ENCODE measurements at places on chromosomes 1 and 21.

DNA sequence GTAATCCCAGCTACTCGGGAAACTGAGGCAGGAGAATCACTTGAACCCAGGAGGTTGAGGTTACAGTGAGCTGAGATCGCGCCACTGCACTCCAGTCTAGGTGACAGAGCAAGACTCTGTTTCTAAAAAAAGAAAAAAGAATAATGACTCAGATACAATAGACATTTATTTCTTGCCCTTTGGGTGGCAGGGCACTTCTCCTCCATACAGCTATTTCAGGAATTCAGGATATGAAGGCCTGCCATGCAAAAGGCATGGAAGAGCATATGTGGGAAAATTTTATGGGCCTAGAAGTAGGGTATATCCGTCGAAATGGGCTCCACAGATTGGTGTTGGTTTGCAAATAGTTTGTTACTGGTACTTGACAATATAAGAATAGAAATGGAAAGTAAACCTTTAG, 20.2 kb upstream of the POGZ start:
- DNase-seq = no peak
- H3K27ac ChIP-seq = no peak overlapping the region
- H3K4me3 ChIP-seq = no peak overlapping the region
- H3K4me1 ChIP-seq = no peaks in the 10 kb centered on the region

- no peaks in the 10 kb centered on the region for H3K4me1 ChIP-seq
- DNase-seq = no peak
- no peak overlapping the region for H3K27ac ChIP-seq
- H3K36me3 ChIP-seq = no peaks in the 10 kb centered on the region
- no peaks in the 10 kb centered on the region for H3K27me3 ChIP-seq
Observed at GRCh38 chr1:112870887-112871646, 84.9 kb downstream of the SLC16A1 start.

DNA sequence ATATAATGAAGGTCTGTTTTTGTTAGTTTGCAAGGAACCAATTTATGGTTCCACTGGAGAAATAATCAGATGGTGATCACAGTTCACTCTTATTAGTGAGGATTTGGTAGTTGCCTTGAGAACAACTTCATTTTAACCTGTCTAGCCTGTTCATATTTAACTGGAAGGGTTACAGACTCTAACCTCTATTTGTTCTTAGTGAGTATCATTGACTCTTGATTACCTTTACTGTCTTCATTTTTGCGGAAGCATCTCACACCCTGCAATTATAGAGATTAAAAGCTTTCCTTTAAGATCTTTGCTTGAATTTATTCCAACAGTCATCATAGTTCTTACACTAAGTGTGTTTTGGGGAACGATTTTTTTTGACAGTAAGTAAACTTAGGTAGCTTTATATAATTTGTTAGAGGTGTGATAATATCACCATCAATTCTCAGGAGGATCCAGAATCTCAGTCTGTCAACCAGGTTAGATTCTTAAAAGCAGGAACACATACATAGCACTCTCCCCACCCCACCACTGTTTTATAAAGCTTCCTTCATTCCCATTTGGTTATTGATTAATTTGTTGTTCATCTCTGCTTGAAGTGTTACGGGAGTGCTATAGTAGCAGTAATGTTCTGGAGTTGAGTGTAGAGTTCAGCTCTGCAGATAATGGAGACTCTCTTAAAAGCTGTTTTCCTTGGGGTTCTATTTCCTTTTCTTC, 30.1 kb downstream of the B3GALT2 start:
- no peak for DNase-seq
- H3K4me1 ChIP-seq = peaks cover 9% of the 10 kb centered on the region
- no peak overlapping the region for H3K27ac ChIP-seq
- no peak overlapping the region for H3K4me3 ChIP-seq
- peaks cover 26% of the 10 kb centered on the region for H3K36me3 ChIP-seq

DNA sequence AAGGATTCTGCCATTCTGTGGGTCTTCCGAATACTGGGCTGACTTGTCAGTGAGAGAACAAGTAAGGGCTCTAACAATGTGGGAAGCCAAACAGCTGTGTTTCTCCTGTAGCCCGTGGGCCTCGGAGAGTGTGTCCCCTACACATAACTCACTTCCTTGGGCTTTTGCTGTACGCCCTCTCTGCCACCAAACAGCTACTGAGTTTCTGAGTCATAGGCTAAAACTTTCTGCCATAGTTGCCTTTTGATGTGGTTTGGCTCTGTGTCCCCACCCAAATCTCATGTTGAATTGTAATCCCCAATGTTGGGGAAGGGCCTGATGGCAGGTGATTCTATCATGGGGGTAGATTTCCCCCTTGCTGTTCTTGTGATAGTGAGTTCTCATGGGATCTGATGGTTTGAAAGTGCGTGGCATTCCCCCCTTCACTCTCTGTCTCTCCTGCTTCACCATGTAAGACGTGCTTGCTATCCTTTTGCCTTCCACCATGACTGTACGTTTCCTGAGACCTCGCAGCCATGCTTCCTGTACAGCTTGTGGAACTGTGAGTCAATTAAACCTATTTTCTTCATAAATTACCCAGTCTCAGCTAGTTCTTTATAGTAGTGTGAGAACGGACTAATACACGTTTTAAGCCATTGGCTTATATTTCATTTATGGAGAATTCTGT, 194.8 kb upstream of the HMCN1 start:
- no peaks in the 10 kb centered on the region for H3K4me1 ChIP-seq
- H3K36me3 ChIP-seq = no peaks in the 10 kb centered on the region
- H3K27me3 ChIP-seq = no peaks in the 10 kb centered on the region
- H3K27ac ChIP-seq = no peak overlapping the region
- DNase-seq = no peak

- H3K36me3 ChIP-seq = no peaks in the 10 kb centered on the region
- H3K4me3 ChIP-seq = no peak overlapping the region
- DNase-seq = no peak
- H3K4me1 ChIP-seq = peaks cover 18% of the 10 kb centered on the region
- H3K27ac ChIP-seq = no peak overlapping the region
- no peaks in the 10 kb centered on the region for H3K27me3 ChIP-seq
Observed at GRCh38 chr1:159957824-159958268, 3.8 kb upstream of the SLAMF9 start.

DNA sequence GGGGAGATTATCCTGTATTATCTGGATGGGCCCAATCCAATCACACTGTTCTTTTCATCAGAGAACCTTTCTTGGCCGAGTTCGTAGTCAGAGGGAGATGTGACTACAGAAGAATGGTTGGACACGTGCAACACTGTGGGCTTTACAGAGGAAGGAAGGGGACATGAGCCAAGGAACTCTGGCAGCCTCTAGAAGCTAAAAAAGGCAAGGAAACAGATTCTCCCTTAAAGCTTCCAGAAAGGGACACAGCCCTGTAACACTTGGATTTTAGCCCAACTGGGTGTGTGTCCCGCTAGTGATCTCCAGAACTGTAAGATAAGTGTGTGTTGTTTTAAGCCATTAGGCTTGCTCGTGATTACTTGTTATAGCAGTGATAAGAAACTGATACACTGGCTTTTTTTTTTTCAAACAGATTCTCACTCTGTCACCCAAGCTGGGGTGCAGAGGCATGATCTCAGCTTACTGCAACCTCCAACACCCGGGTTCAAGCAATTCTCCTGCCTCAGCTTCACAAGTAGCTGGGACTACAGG, 53.9 kb upstream of the FBXO28 start:
- H3K36me3 ChIP-seq = no peaks in the 10 kb centered on the region
- no peaks in the 10 kb centered on the region for H3K4me1 ChIP-seq
- no peak for DNase-seq
- H3K27ac ChIP-seq = no peak overlapping the region

- DNase-seq = no peak
- H3K27me3 ChIP-seq = no peaks in the 10 kb centered on the region
- no peaks in the 10 kb centered on the region for H3K4me1 ChIP-seq
- H3K4me3 ChIP-seq = no peak overlapping the region
- no peaks in the 10 kb centered on the region for H3K36me3 ChIP-seq
Observed at GRCh38 chr1:245894843-245895242, 612.2 kb downstream of the SMYD3 start.

DNA sequence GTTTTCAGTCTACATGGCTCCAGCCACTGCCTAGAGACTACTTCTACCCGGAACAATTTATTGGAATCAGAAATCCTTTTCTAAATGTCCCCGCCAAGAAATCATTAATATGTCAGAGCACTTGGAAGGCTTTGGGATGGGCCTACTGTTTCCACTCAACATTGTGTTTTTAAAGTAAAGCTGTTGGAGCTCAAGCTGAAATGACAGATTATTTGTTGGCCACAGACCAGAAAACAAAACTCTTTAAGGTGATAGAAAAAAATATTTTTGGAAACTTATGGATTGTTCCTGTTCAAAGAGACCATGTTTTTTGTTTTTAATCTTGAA, 496 bp downstream of the VPS45 start:
- H3K27ac ChIP-seq = peak overlapping the region; percentile 98
- peaks cover 24% of the 10 kb centered on the region for H3K4me1 ChIP-seq
- H3K4me3 ChIP-seq = peak overlapping the region; percentile 67
- H3K27me3 ChIP-seq = no peaks in the 10 kb centered on the region
- DNase-seq = no peak

DNA sequence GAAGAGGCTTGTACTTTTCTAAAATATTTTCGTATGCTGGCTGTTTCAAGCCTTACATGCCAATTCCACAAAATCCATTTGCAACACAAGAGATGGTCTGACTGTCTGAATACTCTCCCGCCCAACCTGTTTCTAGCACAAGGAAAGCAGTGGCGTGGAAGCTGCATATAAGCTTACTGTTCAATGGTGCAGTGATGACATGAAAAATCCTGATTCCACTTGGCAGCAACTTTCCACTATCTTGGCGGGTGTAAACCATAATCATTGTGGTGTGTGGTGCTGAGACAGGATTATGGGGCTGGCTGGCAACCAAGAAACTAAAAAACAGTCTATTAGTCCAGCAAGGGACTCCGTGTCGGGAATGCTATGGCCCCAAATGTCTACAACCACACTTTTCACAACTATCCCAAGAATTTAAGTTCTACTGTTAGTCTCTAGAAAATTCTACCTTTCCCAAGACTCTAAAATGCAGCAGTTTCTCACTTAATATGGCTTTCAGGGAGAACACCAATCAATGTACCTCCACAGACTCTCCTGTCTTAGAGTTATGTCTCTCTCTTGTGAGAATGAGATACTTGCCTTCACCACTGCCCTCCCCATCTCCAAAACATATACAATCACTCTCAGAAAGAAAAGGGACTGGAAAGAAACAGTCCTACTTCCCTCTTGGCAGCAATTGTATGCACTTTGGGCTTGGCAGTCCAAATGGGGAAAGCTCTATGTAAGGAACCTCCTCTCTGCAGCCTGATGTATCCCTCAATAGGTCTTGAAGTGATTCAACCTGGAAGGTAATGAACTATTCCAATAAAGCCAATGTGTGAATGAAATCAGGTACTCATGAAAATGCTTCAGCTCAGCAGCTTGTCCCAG, 9.5 kb downstream of the COLGALT2 start:
- H3K4me3 ChIP-seq = no peak overlapping the region
- DNase-seq = no peak
- H3K27me3 ChIP-seq = no peaks in the 10 kb centered on the region
- H3K27ac ChIP-seq = no peak overlapping the region

DNA sequence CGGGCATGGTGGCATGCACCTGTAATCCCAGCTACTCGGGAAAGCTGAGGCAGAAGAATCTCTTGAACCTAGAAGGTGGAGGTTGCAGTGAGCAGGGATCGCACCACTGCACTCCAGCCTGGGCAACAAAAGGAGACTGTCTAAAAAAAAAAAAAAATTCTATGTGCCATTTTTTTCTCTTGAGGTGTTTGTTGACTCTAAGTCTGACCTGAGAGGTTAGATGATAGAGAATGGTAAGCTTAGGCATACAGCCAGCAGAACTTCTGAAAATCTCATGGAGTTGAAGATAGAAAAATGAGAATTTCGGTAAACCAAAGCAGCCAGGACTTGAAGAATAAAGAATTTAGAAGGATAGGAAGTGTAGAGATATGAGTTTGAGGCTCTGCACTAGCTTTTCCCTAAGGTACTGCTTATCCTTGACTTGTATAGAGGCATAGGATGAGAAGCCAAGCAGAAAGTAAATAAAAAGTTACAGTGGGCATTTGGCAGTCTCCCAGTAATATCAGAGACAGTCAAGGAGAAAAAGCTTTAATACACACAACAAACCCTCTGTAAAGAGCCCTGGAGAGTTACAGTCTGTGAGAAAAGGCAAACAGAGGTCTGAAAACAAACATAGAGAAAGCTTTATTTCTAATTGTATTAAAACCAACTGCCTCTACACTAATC, 24.3 kb downstream of the F13B start:
- H3K4me3 ChIP-seq = no peak overlapping the region
- no peaks in the 10 kb centered on the region for H3K36me3 ChIP-seq
- no peak for DNase-seq
- no peak overlapping the region for H3K27ac ChIP-seq

DNA sequence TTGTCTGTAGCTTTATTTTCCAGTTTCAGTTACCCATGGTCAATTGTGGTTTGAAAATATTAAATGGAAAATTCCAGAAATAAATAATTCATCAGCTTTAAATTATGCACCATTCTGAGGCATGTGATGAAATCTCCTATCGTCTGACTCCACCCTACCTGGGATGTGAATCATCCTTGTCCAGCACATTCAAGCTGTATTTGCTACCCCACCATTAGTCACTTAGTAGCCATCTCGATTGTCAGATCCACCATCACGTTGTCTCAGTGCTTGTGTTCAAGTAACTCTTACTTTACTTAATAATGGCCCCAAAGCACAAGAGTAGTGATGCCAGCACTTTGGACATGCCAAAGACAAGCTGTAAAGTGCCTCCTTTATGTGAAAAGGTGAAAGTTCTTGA, 4.0 kb downstream of the STPG1 start:
- no peaks in the 10 kb centered on the region for H3K27me3 ChIP-seq
- peaks cover 16% of the 10 kb centered on the region for H3K4me1 ChIP-seq
- H3K27ac ChIP-seq = peak overlapping the region; percentile 19
- no peak for DNase-seq
- no peak overlapping the region for H3K4me3 ChIP-seq

DNA sequence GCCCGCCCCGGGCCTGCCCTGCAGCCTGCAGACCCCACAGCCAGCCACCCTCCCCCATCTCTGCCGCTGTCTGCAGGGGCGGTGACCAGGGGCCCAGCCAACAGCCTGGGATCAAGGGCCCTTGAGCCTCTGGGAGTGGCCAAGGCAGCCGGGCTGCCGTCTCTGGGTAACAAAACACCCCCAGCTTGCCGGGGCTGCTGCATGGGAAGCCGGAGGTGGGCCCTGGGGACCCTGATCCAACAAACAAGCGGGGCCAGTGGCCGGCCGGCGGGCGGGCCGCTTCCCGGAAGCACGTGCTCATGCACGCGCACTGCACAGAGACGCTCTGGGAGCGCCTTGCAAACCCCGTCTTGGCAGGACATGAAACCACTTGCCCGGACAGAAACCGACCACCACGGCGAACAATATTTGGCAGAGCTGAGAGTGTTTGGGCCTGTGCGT, 13.2 kb downstream of the MEGF6 start:
- no peak overlapping the region for H3K27ac ChIP-seq
- no peaks in the 10 kb centered on the region for H3K27me3 ChIP-seq

GRCh38 chr1:31798433-31799195, 17.2 kb downstream of the SPOCD1 start:
- peaks cover 14% of the 10 kb centered on the region for H3K4me1 ChIP-seq
- DNase-seq = no peak
- no peaks in the 10 kb centered on the region for H3K27me3 ChIP-seq
- no peak overlapping the region for H3K27ac ChIP-seq
- no peaks in the 10 kb centered on the region for H3K36me3 ChIP-seq

- H3K4me1 ChIP-seq = no peaks in the 10 kb centered on the region
- no peak for DNase-seq
- H3K27ac ChIP-seq = no peak overlapping the region
Observed at GRCh38 chr1:81213279-81213678, 587.5 kb upstream of the ADGRL2 start.

GRCh38 chr1:53065391-53065790, 3.4 kb downstream of the PODN start:
- no peak for DNase-seq
- H3K27ac ChIP-seq = peak overlapping the region; percentile 89
- no peak overlapping the region for H3K4me3 ChIP-seq
- H3K4me1 ChIP-seq = peaks cover 27% of the 10 kb centered on the region
